ENCODE measurements at places on chromosomes 2 and 18. TPM values are rescaled to one million over a fixed set of nuclear protein-coding genes. Genes with fewer than 3 reads are reported as not detected.

GRCh38 chr2:18741895-18742732 lies 152.7 kb upstream of the NT5C1B start:
- no peak for DNase-seq
- H3K36me3 ChIP-seq, result no peaks in the 10 kb centered on the region
- no peak overlapping the region for H3K4me3 ChIP-seq
- no peak overlapping the region for H3K27ac ChIP-seq
- H3K4me1 ChIP-seq, result no peaks in the 10 kb centered on the region

DNA sequence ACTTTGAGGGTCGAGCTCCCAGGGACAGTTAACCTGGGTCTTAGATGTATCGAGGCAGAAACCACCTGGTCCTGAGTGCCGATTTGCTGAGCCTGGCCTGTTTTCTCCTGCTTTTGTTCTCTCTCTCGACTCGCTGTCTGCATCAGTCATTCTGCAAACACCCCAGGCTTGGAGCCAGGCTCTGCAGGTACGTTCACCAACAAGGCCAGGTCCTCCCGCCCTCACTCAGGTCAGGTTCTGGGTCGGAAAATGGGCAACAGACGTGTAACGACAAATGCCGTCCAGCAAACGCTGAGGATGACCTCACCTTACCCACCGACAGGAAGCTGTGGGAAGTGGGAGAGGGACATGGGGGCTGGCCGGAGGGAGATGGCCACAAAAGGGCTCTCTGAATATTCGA lies 57.7 kb upstream of the PXDN start:
- peaks cover 13% of the 10 kb centered on the region for H3K27me3 ChIP-seq
- no peak overlapping the region for H3K27ac ChIP-seq
- no peaks in the 10 kb centered on the region for H3K36me3 ChIP-seq
- DNase-seq, result peak; percentile 25
- H3K4me1 ChIP-seq, result no peaks in the 10 kb centered on the region
- no peak overlapping the region for H3K4me3 ChIP-seq

DNA sequence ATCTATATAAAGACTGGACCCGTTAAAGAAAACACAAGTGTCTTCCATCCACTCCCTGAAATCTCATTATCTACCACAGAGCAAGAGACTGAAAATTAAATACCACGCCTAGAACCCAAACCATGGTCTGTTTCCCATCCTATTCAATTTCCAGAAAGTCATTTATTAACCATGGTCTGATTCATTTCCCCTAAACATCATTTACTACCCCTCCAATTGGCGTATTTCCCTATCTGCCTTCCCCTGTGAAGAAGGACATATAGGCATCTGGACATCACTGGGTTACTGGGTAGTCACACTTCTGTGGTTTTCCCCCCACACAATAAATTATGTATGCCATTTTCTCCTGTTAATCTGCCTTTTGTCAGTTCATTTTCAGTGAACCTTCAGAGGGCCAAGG lies 30.8 kb downstream of the CCDC93 start:
- H3K27me3 ChIP-seq, result no peaks in the 10 kb centered on the region
- no peak for DNase-seq
- H3K27ac ChIP-seq, result peak overlapping the region; percentile 95
- no peak overlapping the region for H3K4me3 ChIP-seq
- H3K4me1 ChIP-seq, result peaks cover 38% of the 10 kb centered on the region

DNA sequence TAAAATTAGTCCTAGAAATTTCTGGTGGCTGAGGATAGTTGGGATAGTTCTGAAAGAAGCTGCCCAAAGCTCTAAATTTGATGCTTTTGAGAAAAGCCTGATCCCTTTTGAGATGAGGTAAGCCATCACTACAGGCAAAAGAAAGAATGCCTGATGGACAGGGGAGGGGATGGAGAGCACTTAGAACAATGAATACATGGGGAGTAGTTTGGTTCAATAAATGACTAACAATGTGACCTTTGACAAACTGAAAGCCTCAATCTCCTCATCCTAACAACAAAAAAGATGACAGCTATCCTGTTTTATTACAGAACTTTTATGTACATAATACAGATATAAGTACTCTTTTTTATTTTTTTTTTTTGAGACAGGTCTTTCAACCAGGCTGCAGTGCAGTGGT lies 42.7 kb downstream of the GFPT1 start:
- peak; percentile 6 for DNase-seq
- peaks cover 95% of the 10 kb centered on the region for H3K36me3 ChIP-seq
- no peaks in the 10 kb centered on the region for H3K27me3 ChIP-seq
- peaks cover 4% of the 10 kb centered on the region for H3K4me1 ChIP-seq

GRCh38 chr2:26251893-26252292 lies 7.2 kb downstream of the HADHB start:
- H3K4me3 ChIP-seq, result no peak overlapping the region
- H3K4me1 ChIP-seq, result peaks cover 7% of the 10 kb centered on the region
- H3K27ac ChIP-seq, result no peak overlapping the region
- H3K36me3 ChIP-seq, result peaks cover 10% of the 10 kb centered on the region
- no peaks in the 10 kb centered on the region for H3K27me3 ChIP-seq

GRCh38 chr2:220811115-220811514 lies 761.0 kb downstream of the EPHA4 start:
- no peaks in the 10 kb centered on the region for H3K4me1 ChIP-seq
- H3K27ac ChIP-seq, result no peak overlapping the region
- DNase-seq, result no peak
- H3K36me3 ChIP-seq, result no peaks in the 10 kb centered on the region
- no peak overlapping the region for H3K4me3 ChIP-seq

- no peak for DNase-seq
- peaks cover 14% of the 10 kb centered on the region for H3K4me1 ChIP-seq
- no peak overlapping the region for H3K4me3 ChIP-seq
Observed at GRCh38 chr18:9516437-9517064, 41.2 kb downstream of the RALBP1 start.

DNA sequence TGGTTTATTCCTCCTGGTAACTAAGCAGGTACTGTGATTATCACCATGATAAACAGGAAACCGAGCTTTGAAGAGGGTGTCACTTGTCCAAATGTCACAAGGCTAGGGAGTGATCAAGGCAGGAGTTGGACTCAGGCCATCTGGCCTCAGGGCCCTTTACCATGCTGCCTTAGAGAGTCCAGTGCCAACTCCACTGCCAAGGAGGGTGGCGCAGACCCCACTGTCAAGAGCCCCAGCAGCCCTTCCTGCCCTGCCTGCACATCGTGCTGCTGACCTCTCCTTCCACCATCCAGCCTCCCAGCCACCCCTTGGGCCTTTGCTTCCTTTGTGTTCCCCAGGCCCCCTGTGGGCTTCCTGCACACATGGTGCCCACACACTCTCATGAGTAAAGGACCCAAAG lies 48.3 kb downstream of the TNS1 start:
- no peak for DNase-seq
- no peak overlapping the region for H3K4me3 ChIP-seq
- H3K4me1 ChIP-seq, result peaks cover 8% of the 10 kb centered on the region
- H3K27me3 ChIP-seq, result no peaks in the 10 kb centered on the region
- peaks cover 3% of the 10 kb centered on the region for H3K36me3 ChIP-seq

GRCh38 chr18:37383036-37383785 lies 182.4 kb downstream of the CELF4 start:
- H3K4me1 ChIP-seq, result no peaks in the 10 kb centered on the region
- H3K27me3 ChIP-seq, result peaks cover 5% of the 10 kb centered on the region

The MBD2 gene
- total RNA-seq, result 31.5 TPM

The RND3 gene
- total RNA-seq, result 298 TPM

The KANSL1L gene
- total RNA-seq, result 38.0 TPM
